ENCODE measurements at places on chromosomes 12 and 14.

DNA sequence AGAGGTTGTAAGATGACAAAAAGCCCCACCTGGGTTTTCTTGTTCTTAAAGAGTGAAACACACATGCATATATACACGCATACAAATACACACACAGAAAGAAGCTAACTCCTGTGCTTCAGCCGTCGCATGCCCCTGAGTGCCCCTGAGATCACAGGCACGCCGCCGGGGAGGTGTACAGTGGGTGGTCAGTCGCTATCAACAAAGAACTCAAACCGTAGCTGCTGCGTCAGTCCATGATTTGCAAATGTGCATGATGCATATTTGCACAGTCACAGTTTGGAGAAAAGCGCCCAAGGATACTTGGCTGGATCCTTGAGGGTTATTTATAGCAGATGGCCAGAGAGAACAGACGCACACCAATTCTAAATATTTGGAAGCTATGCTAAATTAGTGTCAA, 206.9 kb downstream of the TMEM132D start:
- no peak for DNase-seq

GRCh38 chr14:36222952-36223468, 46.5 kb upstream of the PTCSC3 start:
- no peak for DNase-seq

GRCh38 chr12:104935886-104936285, 22.2 kb downstream of the SLC41A2 start:
- no peak for DNase-seq

- no peak for DNase-seq
Observed at GRCh38 chr14:77885367-77885766, 85.5 kb downstream of the ADCK1 start.

- peak; percentile 32 for DNase-seq
Observed at GRCh38 chr14:32304296-32304695, 24.8 kb upstream of the AKAP6 start.

GRCh38 chr12:1350055-1350933, 244.1 kb downstream of the FBXL14 start:
- no peak for DNase-seq

GRCh38 chr14:99530407-99531155, 49.4 kb downstream of the CCNK start:
- DNase-seq: no peak

DNA sequence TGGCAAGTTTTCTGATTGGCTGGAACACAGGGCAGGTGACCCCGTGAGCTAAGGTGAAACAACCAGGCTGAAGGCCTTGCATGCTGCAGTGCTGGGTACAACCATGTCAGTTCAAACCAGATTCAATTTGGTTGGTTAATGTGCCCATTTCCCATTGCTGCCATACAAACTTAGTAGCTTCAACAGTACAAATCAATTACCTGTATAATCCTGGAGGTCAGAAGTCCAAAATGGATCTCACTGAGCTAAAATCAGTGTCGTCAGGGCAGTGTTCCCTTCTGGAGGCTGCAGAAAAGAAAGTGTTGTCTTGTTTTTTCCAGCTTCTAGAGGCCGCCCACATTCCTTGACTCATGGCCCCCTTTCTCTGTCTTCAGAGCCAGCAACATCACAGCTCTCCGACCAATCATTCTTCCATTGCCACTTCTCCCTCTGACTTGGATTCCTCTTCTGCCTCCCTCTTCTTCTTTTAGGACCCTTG, 221.7 kb downstream of the ZFP36L1 start:
- DNase-seq: no peak

DNA sequence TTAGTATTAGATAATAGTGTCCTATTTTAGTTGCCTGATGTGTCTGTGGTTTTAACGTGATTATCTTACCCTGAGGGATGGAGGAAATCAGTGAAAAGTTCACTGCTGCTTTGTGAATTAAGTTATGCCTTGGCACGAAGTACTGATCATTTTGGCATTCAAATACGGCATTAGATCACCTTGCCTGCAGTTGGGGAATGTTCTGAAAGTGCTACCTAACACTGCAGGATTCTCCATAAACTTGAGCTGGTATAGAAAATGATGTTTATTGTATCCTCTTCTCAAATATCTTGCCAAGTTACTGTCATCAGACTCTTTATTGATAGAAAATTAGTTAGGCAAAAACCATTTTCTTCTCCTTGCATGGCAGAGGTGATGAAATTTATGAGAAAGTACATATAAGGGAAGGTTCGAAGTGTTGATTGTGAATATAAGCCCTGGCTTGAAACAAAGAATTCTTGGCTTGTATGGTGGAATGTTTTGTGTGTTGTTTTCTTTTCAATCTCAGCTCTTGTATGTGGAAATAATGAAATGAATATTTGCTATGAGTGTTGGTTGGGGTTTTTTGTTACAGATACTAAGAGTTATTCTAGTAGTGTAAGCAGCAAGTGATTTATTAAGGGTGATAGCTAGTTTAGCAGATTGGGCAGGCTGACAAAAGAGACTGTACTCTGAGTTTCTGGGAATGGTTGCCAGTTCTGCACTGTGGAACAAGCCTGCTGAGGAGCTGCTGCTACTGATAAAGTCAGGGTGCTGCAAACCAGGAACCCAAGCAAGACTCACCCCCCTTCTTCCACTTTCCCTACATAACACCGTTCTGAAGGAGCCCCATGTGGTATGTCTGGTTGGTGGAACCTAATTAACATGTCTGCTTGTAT, 448.3 kb downstream of the PCNX1 start:
- no peak for DNase-seq

GRCh38 chr12:13200841-13201240, 4.3 kb downstream of the EMP1 start:
- no peak for DNase-seq

- DNase-seq: no peak
Observed at GRCh38 chr12:11741434-11742092, 92.1 kb downstream of the ETV6 start.

GRCh38 chr12:44389896-44390295, 486.2 kb downstream of the NELL2 start:
- DNase-seq: peak; percentile 80

DNA sequence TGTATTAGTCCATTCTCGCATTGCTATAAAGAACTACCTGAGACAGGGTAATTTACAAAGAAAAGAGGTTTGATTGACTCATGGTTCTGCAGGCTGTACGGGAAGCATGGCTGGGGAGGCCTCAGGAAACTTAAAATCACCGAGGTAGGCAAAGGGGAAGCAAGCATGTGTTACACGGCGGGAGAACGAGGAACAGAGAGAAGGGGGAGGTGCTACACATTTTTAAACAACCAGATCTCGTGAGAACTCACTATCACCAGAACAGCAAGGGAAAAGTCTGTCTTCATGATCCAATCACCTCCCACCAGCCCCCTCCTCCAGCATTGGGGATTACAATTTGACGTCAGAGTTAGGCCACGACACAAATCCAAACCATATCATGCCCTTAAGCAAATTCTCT, 13.3 kb upstream of the MAX start:
- no peak for DNase-seq

DNA sequence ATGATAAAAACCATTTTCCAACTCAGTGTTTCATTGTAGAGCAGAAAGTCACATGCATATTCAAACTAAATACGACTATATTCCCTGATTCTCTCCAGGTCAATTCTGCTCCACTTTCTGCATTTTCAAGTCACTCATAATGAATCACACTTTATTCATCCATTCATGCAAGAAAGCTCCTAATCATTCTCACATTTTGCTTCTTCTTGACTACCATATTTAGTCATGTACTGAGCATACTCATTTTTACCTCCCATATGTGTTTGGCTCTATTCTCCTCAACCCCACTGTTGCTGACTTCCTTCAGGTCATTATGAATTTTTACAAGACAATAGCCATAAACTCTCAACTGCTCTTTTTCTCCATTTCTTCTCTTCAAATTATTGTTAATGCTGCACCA, 43.4 kb upstream of the PIK3C2G start:
- no peak for DNase-seq

DNA sequence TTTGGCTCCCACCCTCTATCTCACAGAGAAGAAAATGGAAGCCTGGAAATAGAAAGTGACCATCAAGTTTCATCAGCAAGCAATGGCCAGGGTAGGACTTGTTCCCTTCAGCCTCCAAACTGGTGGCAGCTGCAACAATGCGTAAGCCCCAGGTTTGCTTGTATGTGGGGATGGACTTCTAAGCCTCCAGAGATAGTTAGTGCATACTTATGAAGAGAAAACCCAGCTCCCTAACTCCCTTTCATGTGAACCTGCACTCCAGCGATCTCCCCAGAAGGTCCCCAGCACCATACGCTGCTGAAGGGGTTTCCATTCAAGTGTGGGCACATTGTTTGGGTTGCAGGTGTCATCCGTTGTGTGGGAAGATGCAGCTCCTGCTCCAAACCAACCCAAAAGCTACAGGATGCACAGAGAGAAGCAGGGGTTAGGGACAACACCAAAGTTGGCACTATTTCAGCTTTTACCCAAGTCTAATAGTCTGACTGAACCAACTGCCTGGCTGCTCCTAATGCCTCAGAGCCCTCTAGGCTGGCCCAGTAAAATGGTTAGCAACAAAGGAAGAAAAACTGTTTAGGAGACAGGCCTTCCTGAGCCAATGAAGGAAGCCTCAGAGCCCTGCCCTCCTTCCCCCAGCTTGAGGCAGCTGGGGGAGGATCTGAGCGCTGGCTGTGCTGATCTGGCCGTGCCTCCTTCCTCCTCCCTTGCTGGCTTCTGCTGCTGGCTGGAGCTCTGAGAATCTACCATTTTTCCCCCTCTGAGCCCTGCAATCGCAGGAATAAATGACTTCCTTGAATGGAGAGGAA, 12.3 kb downstream of the ZFP36L1 start:
- no peak for DNase-seq

GRCh38 chr14:80957613-80958012, 2.2 kb downstream of the TSHR start:
- no peak for DNase-seq

DNA sequence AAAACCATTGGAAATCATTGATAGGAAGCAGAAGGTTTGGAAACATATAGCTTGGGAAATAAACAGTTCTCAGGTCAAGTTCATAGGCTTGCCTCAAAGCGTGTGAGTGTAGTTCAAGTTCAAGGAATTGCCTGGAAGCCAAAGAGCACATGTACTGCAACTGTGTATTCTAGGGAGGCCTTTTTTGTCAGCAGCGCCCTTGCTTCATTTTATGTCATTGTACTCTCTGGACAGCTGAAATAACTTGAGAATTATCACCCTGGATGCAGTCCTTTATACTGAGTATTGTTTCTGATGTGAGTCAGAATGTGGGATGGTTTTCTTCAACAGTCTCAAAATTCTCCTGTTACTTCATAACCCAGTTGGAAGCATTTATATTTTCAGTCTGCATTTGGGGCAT, 16.0 kb upstream of the EVL start:
- no peak for DNase-seq

DNA sequence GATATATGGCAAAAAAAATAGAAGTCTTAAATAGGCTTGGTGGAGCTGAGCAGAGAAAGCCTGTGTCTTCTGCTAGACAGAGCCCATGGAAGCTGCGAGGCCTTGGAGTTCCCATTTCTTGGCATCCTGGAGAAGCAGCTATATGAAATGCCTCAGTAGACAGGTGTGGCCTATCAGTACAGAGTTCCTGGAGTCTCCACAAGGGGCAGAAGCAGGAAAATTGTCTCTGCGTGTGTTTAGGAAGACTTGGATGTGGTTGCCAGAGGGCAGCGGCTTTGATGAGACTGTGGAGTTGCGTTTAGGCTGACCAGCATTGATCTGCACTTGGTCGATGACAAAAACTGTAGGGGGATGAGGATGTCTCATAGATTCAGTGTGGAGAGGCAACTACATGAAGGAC, 334.5 kb upstream of the SEL1L start:
- DNase-seq: no peak

GRCh38 chr12:32118806-32119205, 12.2 kb downstream of the BICD1 start:
- DNase-seq: no peak

GRCh38 chr14:69648480-69649451, 37.4 kb downstream of the SUSD6 start:
- no peak for DNase-seq

GRCh38 chr14:101711041-101711856, 50.3 kb upstream of the PPP2R5C start:
- no peak for DNase-seq

GRCh38 chr12:53096089-53096741, 1.3 kb upstream of the IGFBP6 start:
- DNase-seq: no peak

GRCh38 chr12:12449533-12450025, 92.7 kb downstream of the BORCS5 start:
- no peak for DNase-seq

DNA sequence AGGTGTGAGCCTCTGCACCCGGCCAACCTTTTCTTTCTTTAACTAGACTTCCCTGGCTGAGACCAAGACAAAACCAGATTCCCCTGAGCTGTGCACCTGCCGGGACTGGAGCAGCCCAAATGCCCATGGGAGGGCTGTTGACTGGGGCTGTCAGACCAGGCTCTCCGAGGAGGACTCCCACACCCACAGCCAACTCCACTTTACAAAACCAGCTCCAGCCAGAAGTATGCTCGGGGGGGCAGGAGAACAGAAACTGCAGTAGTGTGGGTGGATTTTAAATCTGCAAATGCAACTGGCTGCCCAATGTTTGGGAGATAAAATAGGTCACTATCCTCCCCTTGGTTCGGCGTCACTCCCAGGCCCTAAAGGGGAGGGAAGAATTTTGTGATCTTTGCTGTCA, 78.5 kb downstream of the VCPKMT start:
- DNase-seq: no peak

GRCh38 chr12:57142121-57142520, 5.3 kb downstream of the LRP1-AS start:
- no peak for DNase-seq

GRCh38 chr14:55588259-55588699, 8.3 kb downstream of the KTN1 start:
- DNase-seq: no peak

DNA sequence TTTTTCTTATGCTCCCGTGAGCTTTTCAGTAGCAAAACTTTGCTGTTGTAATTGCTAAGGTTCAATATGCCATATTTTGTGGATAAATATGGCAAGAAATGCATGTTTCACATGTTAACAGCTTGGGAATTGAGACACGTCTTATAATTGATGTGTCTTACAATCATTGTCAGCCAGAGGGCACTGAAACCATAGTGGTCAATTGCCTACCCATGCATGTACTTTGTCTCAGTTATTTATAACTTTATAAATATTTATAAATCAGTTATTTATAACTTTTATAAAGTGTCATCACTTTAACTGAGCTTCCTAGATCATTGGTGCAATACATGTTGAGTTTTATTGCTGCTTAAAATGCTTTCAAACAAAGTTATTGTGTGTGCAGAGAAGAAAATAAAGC, 82.0 kb downstream of the CATSPERB start:
- peak; percentile 26 for DNase-seq

DNA sequence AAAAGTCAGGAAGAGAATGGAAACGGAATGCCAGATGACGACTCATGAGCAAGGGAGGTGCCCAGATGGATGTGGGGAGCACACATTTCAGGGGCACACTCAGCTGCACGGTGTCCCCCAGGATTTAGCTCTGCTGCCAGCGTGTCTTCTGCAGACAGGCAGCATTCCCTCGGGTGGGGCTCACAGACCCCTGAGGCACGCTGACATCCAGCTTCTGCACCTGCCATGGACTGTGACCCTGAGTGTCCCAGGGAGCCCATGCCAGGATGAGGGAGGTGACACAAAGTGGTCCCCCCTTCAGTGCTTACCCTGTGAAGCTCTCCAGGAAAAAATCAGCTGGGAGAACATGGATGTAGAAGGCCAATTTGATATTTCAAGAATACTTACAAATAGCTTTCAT, 84.2 kb downstream of the PIWIL1 start:
- DNase-seq: no peak

- DNase-seq: peak; percentile 92
Observed at GRCh38 chr14:24365600-24366412, 2.2 kb upstream of the NFATC4 start.

- DNase-seq: no peak
Observed at GRCh38 chr12:88329833-88330232, 187.7 kb downstream of the TMTC3 start.

Data from NCI-H1694 treated with DMSO at 0.1 percent for 48 hours (cell line).